ENCODE measurements at places on chromosomes 2 and 18.

GRCh38 chr2:28620291-28620793, 124.5 kb downstream of the PLB1 start:
- DNase-seq, result no peak

GRCh38 chr2:149049142-149049541, 10.6 kb downstream of the LYPD6B start:
- DNase-seq, result no peak

DNA sequence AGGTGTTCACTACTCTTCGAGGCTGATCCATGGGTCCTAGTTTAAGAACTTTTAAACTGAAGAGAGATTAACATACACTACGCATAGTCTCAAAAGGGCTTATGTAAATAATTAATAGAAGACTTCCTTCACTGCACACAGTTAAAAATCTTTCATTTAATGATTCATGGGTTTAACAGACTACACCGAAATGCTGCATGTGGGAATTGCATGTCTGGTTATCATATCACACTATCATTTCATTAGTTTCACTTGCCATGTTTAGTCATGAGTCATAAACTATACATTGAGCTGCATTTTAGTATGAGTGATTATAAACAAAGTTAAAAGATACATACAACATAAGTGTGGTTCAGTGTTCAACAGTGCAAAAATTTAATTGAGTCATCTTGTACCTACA, 31.2 kb downstream of the GLS start:
- no peak for DNase-seq

GRCh38 chr2:102618452-102619413, 620 bp upstream of the SLC9A2 start:
- no peak for DNase-seq

- no peak for DNase-seq
Measured at GRCh38 chr2:160246356-160246755, 46.3 kb upstream of the ITGB6 start.

- DNase-seq, result no peak
Measured at GRCh38 chr2:111668741-111669140, 215.3 kb downstream of the ANAPC1 start.

DNA sequence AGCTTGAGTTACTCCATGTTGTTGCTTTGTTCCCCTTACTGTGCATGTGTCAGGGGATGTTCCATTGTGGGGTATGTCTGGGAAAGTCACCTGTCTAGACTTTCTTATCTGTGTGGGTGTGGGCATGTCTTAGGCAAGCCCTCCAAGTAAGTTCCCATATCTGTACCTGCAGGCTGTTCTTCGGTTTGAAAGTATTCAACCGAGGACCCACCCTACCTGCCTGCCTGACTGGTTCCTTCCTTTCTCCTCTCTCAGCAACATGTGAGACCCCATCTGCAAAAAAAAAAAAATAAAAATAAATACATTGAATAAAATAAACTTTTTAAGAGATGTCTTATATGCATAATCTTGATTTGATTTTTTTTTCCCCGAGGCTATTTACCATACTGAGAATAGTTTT, 622.7 kb downstream of the TDRD15 start:
- DNase-seq, result no peak

- DNase-seq, result no peak
Measured at GRCh38 chr2:46367286-46367685, 70.1 kb downstream of the EPAS1 start.

DNA sequence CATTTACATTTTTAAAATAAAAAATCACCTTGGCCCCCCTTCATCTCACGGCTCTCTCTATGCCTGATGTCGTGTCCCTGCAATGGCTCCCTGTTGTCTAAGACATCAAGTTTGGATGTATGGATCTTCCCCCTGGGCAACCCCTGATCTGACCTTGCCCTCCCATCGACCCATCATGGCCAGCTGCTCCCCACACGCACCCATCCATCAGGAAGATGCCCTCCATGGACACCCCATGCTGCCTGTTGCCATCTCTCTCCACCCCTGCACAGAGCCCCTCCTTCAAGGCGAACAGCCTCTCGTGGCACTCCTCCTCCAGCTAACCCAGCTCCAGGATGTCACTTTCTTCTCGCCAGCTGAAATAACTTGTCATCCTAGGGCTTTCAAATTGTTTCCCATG, 59.5 kb downstream of the DPYSL5 start:
- DNase-seq, result no peak

GRCh38 chr2:40440835-40441234, 11.1 kb downstream of the SLC8A1 start:
- no peak for DNase-seq

- no peak for DNase-seq
Measured at GRCh38 chr18:63505566-63506335, 29.0 kb downstream of the SERPINB5 start.

DNA sequence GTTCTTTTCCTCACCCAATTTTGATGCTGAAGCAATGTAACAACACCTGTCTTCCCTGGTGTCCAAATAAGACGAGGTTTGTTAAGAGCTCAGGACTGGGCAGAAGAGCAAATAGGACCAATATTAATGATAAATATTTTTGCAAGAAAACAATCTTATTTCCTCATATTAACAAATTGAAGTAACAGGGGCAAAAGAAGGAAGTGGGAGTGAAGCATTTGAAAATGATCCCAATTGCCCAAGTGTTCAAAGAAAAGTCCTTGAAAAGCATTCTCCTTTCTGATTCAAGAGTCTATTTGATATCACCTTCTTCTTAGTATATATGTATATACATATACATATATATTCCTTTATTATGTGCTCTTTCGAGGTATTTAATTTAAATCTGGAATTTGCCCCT, 418.8 kb downstream of the ARHGAP15 start:
- DNase-seq, result no peak

DNA sequence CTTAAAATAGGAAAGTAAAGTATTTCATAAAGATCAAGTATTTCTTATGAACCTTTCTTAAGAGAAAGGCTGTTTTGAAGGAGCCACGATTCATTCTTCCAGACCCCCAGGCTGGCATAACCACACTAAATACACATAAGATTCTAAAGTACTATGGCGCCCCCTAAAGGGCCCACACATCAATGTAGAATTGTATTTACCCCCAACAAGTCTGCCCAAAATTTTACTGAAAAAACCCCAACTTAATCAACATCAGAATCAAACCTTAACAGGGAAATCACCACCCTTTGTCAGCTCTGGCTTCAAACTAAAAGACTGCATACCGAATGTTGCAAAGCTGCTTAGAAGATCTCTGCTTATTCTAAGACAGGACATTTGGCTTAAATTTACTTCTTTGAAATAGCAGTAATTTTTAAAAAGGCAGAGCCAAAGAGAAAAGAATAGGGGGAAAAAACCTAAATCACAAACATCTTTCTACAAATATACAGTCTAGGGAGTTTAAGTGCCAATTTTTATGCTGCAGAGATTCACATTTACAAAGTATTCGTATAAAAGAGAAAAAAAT, 20.4 kb upstream of the BCL2 start:
- no peak for DNase-seq

- no peak for DNase-seq
Measured at GRCh38 chr2:108409768-108410167, 32.0 kb downstream of the SULT1C4 start.

DNA sequence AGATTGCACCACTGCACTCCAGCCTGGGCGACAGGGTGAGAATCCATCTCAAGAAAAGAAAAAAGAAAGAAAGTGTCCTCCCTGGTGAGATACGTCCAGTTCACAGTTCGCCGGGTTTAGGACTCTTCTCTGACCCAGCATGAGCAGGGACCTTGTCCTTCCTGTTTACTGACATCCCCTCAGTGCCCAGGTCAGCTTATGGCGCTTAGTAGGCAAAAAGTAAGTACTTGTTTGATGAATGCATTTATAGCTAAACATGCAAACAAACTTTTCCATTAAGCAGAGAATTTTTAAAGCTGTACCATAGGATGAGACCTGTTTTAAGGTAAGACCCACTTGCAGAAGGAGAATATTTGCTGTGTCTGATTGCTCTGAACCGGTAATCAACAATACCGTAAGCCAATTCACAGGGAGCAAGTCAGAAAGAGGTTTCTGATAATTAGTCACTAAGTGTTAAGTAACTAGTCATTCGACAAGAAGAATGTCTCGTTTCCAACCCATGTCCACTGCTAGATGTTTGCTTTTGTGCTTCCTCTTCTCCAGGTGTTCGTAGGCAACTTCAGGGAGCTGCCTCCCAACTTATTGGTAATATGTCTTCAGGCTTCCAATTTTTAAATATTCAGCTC, 40.0 kb downstream of the MOGAT1 start:
- DNase-seq, result no peak

DNA sequence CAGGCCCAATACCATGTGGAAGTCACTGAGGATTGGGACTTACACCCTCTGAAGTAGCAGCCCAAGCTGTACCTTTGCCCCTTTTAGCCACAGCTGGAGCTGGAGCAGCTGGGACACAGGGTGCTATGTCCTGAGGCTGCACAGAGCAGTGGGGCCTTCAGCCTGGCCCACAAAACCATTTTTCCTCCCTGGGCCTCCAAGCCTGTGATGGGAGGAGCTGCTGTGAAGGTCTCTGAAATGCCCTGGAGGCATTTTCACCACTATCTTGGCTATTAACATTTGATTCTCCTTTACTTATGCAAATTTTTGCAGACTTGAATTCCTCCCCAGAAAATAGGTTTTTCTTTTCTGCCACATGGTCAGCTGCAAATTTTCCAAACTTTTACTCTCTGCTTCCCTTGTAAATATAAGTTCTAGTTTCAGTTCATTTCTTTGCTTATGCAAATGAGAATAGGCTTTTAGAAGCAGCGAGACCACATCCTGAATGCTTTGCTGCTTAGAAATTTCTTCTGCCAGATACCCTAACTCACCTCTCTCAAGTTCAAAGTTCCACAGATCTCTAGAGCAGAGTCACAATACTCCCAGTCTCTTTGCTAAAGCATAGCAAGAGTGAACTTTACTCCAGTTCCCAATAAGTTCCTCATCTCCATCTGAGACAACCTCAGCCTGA, 213.8 kb upstream of the MGAT5 start:
- no peak for DNase-seq

- no peak for DNase-seq
Measured at GRCh38 chr2:31511376-31511775, 69.4 kb downstream of the SRD5A2 start.

GRCh38 chr18:13416848-13417247, 198.3 kb downstream of the LDLRAD4 start:
- DNase-seq, result no peak

GRCh38 chr2:216404010-216404618, 8.2 kb upstream of the SMARCAL1 start:
- DNase-seq, result peak; percentile 13

GRCh38 chr18:69469444-69469919, 68.8 kb downstream of the DOK6 start:
- no peak for DNase-seq

DNA sequence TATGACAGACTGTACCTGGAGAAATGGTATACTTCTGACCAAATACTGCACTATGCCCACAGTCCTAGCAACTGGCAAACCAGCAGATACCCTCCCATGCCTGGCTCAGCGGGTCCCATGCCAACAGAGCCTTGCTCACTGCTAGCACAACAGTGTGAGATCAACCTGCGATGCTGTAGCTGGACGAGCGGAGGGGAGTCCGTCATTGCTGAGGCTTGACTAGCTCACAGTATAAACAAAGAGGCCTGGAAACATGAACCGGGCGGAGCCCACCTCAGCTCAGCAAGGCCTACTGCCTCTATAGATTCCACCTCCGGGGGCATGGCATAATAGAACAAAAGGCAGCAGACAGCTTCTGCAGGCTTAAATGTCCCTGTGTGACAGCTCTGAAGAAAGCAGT, 93.2 kb upstream of the CAB39 start:
- no peak for DNase-seq

DNA sequence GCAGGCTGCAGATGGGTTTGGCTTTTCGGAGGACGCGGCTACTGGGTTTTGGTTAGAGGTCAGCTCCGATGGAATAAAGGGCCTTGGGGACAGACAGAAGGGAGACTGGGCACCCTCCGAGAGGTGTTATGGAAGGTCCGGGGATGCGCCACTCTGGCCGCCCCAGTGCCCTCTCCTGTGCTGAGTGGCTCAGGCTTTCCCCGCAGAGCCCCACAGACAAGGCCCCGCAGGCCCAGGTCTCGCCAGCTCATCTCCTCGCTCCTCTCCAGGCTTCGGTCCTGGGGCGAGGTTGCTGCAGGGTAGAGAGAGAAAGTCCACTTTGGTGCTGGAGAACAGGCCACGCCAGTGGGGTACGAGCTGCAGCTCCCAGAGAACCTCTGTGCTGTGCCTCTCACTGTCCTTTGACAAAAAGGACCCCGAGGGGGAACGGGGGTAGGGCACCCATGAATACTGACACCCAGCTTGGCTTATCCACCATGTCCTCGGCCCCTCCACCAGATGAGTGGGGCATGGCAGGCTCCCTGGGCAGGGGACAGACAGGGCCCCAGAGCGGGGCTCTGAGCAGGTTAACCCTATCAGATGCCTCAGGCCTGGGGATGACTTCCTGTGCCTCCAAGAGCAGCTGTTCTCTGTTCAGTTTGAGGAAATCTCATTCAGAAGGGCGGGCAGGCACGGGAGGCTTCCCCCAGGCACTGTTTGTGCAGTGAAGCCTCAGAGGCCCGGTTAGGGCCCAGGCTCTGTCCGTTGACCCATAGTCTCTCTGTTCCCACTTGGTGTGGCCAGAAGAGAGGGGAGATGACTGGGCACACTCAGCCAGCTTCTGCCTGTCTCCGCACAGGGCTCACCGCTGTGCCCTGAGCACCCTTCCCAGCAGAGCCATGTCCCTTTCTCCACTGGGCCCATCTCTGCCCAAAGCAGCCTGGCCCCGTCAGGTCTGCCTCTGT, 15.7 kb upstream of the CNNM3 start:
- no peak for DNase-seq

- DNase-seq, result peak; percentile 55
Measured at GRCh38 chr2:237858294-237859081, 935 bp upstream of the RAMP1 start.

GRCh38 chr2:176984987-176985386, 227.6 kb upstream of the HNRNPA3 start:
- DNase-seq, result no peak

DNA sequence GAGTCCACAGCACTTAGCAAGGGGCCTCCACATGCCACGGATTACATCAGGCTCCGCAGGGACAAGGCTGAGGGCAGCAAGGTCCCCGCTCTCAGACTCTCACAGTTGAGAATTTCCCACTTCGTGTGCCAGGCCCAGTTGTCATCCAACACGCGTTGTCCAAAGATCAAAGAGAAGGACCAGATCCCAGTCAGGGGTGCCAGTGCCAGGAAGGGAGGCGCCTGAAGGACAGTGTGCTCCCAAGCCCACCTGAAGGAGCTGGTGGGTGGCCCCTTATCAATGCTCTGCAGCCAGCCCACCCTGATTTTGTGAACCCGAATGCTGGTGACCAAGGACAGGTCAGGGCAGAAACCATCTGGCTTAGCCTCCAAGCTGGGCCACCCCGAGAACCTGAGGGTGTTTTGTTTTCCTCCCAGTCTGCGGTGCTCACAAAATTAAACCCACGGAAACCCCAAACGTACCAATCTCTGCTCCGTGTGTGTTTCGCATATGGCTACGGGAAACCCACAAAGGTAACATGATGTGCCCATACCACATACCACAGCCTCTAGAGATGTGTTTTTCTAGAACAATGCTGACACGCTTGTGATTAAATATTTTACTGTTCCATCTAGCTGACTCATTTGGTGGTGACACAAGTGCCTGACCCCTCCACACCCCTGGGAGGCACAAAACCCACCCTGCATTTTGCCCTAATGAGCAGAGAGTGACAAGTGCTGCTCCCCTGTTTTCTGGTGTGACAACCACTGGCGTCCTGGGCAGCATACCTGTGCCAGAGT, 24.5 kb downstream of the CRACDL start:
- DNase-seq, result no peak

- no peak for DNase-seq
Measured at GRCh38 chr18:35464831-35465279, 32.9 kb downstream of the INO80C start.
